ENCODE measurements at places on chromosomes 12 and 14. TPM values are rescaled to one million over a fixed set of nuclear protein-coding genes. Genes with fewer than 3 reads are reported as not detected.

DNA sequence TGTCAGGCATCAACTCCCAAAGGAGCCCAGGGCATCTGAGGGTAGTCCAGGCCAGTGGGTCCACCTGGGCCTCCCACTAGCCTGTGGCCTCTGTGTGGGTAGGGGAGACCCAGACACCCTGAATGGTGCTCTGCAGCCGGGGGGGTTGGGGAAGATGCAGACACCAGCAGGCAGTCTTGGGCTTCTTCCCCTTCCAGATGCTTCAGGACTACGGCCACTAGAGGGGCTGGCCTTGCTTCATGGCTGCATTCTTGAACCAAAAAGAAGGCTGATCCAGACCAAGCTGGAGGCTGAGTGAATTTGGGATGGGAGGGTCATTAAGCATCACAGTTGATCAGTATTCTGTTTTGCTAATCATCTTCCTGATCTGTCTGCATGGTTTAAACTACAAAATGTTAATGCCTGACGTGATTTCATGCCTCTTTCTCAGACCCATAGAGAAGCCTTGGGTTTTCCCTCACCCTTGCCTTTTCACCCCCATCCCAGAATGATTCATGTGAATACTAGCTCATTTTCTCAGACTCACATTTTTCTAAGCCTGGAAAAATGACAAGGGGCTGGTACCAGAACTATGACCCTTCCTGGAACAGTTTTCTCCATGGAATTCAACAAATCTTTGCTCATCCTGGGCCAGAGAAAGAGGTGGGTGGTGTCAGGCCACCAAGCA, 134.2 kb downstream of the NTF3 start:
- no peaks in the 10 kb centered on the region for H3K36me3 ChIP-seq
- H3K4me3 ChIP-seq: no peak overlapping the region
- H3K27me3 ChIP-seq: peaks cover 2% of the 10 kb centered on the region
- DNase-seq: peak; percentile 73

DNA sequence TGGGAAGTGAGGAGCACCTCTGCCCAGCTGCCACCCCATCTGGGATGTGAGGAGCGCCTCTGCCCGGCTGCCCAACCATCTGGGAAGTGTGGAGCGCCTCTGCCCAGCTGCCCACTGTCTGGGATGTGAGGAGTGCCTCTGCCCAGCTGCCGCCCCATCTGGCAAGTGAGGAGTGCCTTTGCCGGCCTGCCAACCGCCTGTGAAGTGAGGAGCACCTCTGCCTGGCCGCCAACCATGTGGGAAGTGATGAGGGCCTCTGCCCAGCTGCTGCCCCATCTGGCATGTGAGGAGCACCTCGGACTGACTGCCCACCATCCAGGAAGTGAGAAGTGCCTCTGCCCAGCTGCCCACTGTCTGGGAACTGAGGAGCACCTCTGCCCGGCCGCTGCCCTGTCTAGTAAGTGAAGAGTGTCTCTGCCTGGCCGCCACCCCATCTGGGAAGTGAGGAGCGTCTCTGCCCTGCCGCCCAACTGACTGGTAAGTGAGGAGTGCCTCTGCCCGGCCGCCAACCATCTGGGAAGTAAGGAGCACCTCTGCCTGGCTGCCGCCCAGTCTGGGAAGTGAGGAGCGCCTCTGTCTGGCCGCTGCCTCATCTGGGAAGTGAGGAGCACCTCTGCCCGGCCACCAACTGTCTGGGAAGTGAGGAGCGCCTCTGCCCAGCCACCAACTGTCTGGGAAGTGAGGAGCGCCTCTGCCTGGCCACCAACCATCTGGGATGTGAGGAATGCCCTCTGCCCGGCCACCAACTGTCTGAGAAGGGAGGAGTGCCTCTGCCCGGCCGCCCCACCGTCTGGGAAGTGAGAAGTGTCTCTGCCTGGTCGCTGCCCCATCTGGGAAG, 22.6 kb downstream of the FAR2 start:
- DNase-seq: no peak
- H3K27ac ChIP-seq: no peak overlapping the region
- H3K27me3 ChIP-seq: no peaks in the 10 kb centered on the region
- H3K36me3 ChIP-seq: no peaks in the 10 kb centered on the region

DNA sequence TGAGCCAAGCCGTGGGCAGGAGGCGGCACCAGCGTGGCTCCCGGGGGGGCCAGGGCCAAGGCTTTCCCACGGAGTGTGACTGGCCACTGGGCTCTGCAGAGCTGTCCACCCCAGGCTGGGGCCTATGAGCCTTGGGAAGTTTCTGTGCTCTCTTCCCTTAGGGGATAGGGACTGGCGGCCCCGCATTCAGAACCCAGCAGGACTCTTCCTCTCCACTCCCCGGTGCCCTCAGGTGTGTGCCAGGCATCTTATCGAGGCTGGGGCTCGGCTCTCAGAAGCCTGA, 17.8 kb upstream of the EIF2B2 start:
- H3K36me3 ChIP-seq: no peaks in the 10 kb centered on the region
- DNase-seq: no peak
- H3K4me1 ChIP-seq: peaks cover 13% of the 10 kb centered on the region
- H3K4me3 ChIP-seq: no peak overlapping the region
- no peaks in the 10 kb centered on the region for H3K27me3 ChIP-seq

GRCh38 chr12:25422241-25422640, 130.8 kb downstream of the LMNTD1 start:
- no peak for DNase-seq
- no peaks in the 10 kb centered on the region for H3K36me3 ChIP-seq
- H3K4me1 ChIP-seq: peaks cover under 1% of the 10 kb centered on the region
- no peaks in the 10 kb centered on the region for H3K27me3 ChIP-seq

DNA sequence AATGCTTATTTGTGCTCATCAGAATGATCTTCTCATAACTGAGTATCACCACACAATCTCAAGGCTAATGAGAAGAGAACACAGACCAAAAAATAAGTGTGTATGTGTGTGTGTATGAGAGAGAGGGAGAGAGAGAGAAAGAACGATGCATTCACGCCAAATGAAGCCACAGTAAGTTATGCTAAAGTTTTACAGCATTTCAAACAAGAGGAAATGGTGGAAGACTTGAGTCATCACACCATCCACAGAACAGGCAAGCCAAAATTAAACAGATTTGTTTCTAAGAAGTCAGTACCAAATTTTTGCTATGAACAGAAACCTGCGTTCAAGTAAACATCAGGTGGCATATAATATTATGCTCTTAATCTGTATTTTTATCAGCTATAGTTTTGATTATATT, 141.2 kb downstream of the MED13L start:
- peaks cover 15% of the 10 kb centered on the region for H3K4me1 ChIP-seq
- peak; percentile 85 for DNase-seq
- H3K27me3 ChIP-seq: no peaks in the 10 kb centered on the region
- H3K36me3 ChIP-seq: no peaks in the 10 kb centered on the region
- H3K27ac ChIP-seq: 0 out of 2 replicates have a peak overlapping the region, but pooled peaks have one; percentile 61

The MAP1LC3B2 gene
- not detected for total RNA-seq

DNA sequence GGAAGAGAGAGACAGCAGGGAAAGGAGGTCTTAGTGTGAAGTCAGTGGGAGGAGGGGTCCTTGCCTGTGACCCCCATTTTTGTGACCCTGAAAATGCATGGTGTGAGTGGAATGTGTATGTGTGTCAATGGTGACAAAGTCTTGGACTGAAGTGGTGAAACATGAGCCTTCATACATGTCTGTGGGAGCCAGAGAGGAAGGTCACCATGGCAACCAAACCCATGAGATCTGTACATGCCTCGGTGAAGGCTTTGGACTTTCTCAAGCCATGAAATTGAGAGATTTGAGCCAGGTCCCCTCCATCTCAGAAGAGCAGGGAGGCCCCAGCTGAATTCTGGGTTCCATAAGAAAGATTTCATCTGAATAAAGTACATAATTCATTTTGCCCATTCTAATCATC, 108.7 kb downstream of the TTC8 start:
- no peak overlapping the region for H3K4me3 ChIP-seq
- no peak for DNase-seq
- no peak overlapping the region for H3K27ac ChIP-seq
- no peaks in the 10 kb centered on the region for H3K27me3 ChIP-seq
- H3K36me3 ChIP-seq: no peaks in the 10 kb centered on the region
- H3K4me1 ChIP-seq: peaks cover 5% of the 10 kb centered on the region

GRCh38 chr12:115500872-115501271, 776.6 kb downstream of the MED13L start:
- no peaks in the 10 kb centered on the region for H3K4me1 ChIP-seq
- DNase-seq: peak; percentile 15
- H3K36me3 ChIP-seq: no peaks in the 10 kb centered on the region
- no peak overlapping the region for H3K4me3 ChIP-seq
- H3K27me3 ChIP-seq: no peaks in the 10 kb centered on the region
